ENCODE measurements at places on chromosomes 3 and 15.

- H3K27me3 ChIP-seq, result no peaks in the 10 kb centered on the region
- H3K27ac ChIP-seq, result no peak overlapping the region
- H3K4me1 ChIP-seq, result no peaks in the 10 kb centered on the region
- H3K36me3 ChIP-seq, result no peaks in the 10 kb centered on the region
- no peak overlapping the region for H3K4me3 ChIP-seq
Observed at GRCh38 chr3:118057086-118057485, 977.6 kb downstream of the IGSF11 start.

GRCh38 chr3:96428097-96428496, 386.3 kb upstream of the EPHA6 start:
- H3K36me3 ChIP-seq, result no peaks in the 10 kb centered on the region
- no peak overlapping the region for H3K4me3 ChIP-seq
- no peak for DNase-seq
- no peak overlapping the region for H3K27ac ChIP-seq
- H3K4me1 ChIP-seq, result no peaks in the 10 kb centered on the region
- no peaks in the 10 kb centered on the region for H3K27me3 ChIP-seq

GRCh38 chr15:32919749-32920414, 202.1 kb downstream of the GREM1 start:
- no peak overlapping the region for H3K4me3 ChIP-seq
- no peaks in the 10 kb centered on the region for H3K36me3 ChIP-seq
- no peak for DNase-seq
- no peaks in the 10 kb centered on the region for H3K27me3 ChIP-seq
- H3K4me1 ChIP-seq, result no peaks in the 10 kb centered on the region

GRCh38 chr3:157920822-157921700, 185.2 kb downstream of the SHOX2 start:
- H3K4me3 ChIP-seq, result no peak overlapping the region
- DNase-seq, result no peak
- no peak overlapping the region for H3K27ac ChIP-seq
- no peaks in the 10 kb centered on the region for H3K4me1 ChIP-seq

DNA sequence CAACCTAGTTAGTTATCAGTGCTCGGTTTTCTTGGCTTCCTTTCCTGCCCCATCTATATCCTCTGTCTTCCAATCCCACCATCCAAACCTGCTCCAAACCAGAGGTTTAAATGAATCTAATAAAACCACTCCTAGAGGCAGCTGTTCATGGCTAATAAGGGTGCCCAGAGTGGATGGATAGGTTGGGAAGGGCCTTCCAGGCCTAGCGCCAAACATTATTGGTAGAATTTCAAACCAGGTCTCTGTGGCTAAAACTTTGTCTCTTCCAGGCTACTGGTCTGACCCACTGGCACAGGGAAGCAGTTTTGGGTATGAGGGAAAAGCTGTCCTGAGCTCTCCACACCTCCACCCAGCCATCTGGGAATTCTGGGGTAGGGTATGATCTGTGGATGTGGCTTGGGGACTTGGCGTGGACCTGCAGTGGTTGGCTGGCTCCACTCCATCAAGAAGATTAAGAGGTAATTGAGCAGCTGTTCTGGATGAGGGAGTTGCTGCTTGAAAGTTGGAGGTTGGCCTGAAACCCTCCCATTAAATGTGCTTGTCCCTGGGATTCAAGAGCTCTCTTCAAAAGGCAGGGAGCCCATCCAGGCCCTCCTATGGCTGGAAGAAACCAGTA, 29.3 kb upstream of the INSYN1 start:
- H3K36me3 ChIP-seq, result no peaks in the 10 kb centered on the region
- H3K4me3 ChIP-seq, result no peak overlapping the region
- DNase-seq, result no peak
- H3K27me3 ChIP-seq, result no peaks in the 10 kb centered on the region
- no peak overlapping the region for H3K27ac ChIP-seq

- no peak overlapping the region for H3K27ac ChIP-seq
- H3K4me1 ChIP-seq, result no peaks in the 10 kb centered on the region
- H3K27me3 ChIP-seq, result no peaks in the 10 kb centered on the region
- H3K4me3 ChIP-seq, result no peak overlapping the region
- H3K36me3 ChIP-seq, result no peaks in the 10 kb centered on the region
Observed at GRCh38 chr3:4786431-4786830, 192.8 kb upstream of the BHLHE40 start.

GRCh38 chr15:26561896-26562295, 211.0 kb downstream of the GABRB3 start:
- no peak overlapping the region for H3K4me3 ChIP-seq
- no peaks in the 10 kb centered on the region for H3K27me3 ChIP-seq
- H3K36me3 ChIP-seq, result no peaks in the 10 kb centered on the region
- no peak overlapping the region for H3K27ac ChIP-seq
- DNase-seq, result no peak

GRCh38 chr3:6640907-6641306, 220.0 kb upstream of the GRM7 start:
- no peak overlapping the region for H3K4me3 ChIP-seq
- H3K4me1 ChIP-seq, result no peaks in the 10 kb centered on the region
- H3K36me3 ChIP-seq, result no peaks in the 10 kb centered on the region
- no peak for DNase-seq
- no peaks in the 10 kb centered on the region for H3K27me3 ChIP-seq

DNA sequence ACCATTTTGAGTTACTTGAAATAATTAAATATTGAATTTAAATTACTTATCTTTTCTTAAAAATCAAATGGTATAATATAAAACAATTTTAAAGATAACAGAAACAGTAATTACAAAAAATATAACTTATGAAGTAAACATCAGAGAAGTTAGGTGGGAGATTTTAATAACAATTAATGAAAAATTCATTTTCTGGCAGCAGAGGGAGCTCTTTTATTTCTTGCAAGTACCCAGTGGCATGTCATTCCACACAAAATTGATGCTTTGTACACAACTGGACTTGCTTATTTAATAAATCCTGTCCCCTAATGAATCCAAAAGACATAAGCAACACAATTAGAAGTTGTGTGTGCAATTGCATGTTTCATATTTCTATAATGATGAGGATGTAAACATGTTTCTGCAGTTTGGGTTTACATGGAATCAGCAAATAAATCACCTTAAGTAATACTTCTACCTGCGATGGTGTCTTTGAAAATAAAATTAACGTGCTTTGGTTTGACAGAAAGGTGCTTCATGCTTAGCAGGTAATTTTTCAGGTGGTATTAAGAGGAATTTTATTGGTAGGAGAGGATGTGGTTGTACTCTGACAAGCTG, 861.3 kb downstream of the ZPLD1 start:
- H3K27me3 ChIP-seq, result no peaks in the 10 kb centered on the region
- no peaks in the 10 kb centered on the region for H3K4me1 ChIP-seq
- H3K36me3 ChIP-seq, result no peaks in the 10 kb centered on the region
- H3K27ac ChIP-seq, result no peak overlapping the region
- H3K4me3 ChIP-seq, result no peak overlapping the region
- DNase-seq, result no peak

GRCh38 chr3:82416830-82417229, 655.4 kb upstream of the GBE1 start:
- no peaks in the 10 kb centered on the region for H3K36me3 ChIP-seq
- no peak overlapping the region for H3K4me3 ChIP-seq
- H3K4me1 ChIP-seq, result no peaks in the 10 kb centered on the region
- H3K27ac ChIP-seq, result no peak overlapping the region

DNA sequence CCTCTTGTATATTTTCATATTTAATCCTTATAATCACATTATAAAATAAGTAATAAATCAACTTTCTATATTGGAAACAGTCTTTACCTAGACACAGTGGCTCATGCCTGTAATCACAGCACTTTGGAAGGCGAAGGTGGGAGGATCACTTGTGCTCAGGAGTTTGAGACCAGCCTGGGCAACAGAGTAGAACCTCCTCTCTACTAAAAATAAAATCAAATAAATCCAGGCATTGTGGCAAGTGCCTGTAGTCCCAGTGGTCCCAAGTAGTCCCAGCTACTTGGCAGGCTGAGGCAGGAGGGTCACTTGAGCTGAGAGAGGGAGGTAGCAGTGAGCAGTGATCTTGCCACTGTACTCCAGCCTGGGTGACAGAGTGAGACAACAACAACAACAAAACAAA, 975.1 kb downstream of the ROBO1 start:
- H3K4me1 ChIP-seq, result no peaks in the 10 kb centered on the region
- no peak for DNase-seq
- H3K27ac ChIP-seq, result no peak overlapping the region
- H3K27me3 ChIP-seq, result no peaks in the 10 kb centered on the region

GRCh38 chr3:23461069-23461468, 257.9 kb downstream of the UBE2E2 start:
- H3K4me1 ChIP-seq, result no peaks in the 10 kb centered on the region
- no peaks in the 10 kb centered on the region for H3K36me3 ChIP-seq
- H3K27me3 ChIP-seq, result no peaks in the 10 kb centered on the region
- H3K4me3 ChIP-seq, result no peak overlapping the region
- DNase-seq, result no peak

- peak; percentile 71 for DNase-seq
- H3K27me3 ChIP-seq, result peaks cover 10% of the 10 kb centered on the region
- H3K36me3 ChIP-seq, result no peaks in the 10 kb centered on the region
Observed at GRCh38 chr3:54121414-54122323, 683 bp upstream of the CACNA2D3 start.

DNA sequence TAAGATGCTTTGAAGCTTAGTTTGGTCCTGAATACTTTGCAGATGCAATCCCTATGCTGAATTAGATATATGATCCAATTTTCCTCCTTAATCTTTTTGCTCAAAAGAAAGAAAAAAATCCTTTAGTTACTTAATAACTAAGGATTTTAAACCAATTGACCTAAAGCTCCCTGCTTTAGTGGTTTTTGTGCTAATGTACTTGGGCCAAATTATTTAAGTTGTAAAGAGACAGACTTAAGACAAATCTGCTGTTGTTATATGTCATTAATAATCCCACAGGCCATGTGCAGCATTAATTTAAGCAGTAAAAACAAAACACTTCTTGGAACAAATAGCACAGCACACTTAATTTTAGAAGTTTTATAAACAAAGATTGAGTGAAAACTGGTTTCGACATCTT, 776.1 kb upstream of the SEMA6D start:
- H3K4me3 ChIP-seq, result no peak overlapping the region
- no peaks in the 10 kb centered on the region for H3K4me1 ChIP-seq
- no peak overlapping the region for H3K27ac ChIP-seq

DNA sequence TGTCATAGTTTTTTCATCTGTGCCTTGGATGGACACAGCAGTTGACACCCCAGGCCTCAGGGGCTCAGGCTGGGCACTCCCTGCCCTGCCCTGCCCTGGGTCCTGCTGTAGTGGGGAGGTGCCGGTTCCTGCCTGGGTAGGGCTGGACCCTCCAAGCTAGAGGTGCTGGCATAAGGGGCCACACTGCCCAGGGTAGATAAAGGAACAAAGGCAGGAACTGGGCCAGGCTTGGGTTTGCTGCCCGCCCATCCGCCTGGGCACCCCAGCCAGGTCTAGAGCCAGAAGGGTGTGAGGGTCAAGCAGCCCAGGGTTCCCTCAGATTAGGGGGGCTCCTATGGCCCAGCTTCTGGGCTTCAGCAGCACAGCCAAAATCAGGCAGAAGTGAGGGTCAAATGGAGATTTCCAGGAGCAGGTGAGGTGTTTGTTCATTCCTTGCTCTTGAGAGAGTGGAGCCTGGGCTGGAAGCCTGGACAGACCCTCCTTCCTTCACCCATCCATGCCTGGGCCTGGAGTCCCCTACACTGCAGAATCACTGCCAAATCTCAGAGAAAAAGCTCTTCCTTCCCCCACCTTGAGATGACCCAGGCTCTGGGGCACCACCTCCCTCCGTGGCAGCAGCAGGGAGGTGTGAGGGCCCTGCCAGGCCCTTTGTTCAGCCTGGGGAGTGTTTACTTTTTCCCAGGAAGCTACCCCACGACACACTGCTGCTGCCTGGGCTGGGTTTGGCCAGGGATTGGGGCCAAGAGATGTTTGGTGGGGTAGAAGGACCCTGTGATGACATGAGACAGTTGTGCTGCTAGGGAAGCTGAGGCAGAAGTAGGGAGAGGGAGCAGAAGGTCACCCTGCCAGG, 7.1 kb downstream of the SEMA3F start:
- peaks cover 5% of the 10 kb centered on the region for H3K4me1 ChIP-seq
- H3K27ac ChIP-seq, result no peak overlapping the region
- no peak for DNase-seq
- no peaks in the 10 kb centered on the region for H3K27me3 ChIP-seq
- no peaks in the 10 kb centered on the region for H3K36me3 ChIP-seq
- no peak overlapping the region for H3K4me3 ChIP-seq

GRCh38 chr15:23877502-23878412, 190.7 kb upstream of the NDN start:
- no peak overlapping the region for H3K27ac ChIP-seq
- H3K4me1 ChIP-seq, result no peaks in the 10 kb centered on the region
- H3K27me3 ChIP-seq, result no peaks in the 10 kb centered on the region
- peak; percentile 65 for DNase-seq
- H3K4me3 ChIP-seq, result no peak overlapping the region

DNA sequence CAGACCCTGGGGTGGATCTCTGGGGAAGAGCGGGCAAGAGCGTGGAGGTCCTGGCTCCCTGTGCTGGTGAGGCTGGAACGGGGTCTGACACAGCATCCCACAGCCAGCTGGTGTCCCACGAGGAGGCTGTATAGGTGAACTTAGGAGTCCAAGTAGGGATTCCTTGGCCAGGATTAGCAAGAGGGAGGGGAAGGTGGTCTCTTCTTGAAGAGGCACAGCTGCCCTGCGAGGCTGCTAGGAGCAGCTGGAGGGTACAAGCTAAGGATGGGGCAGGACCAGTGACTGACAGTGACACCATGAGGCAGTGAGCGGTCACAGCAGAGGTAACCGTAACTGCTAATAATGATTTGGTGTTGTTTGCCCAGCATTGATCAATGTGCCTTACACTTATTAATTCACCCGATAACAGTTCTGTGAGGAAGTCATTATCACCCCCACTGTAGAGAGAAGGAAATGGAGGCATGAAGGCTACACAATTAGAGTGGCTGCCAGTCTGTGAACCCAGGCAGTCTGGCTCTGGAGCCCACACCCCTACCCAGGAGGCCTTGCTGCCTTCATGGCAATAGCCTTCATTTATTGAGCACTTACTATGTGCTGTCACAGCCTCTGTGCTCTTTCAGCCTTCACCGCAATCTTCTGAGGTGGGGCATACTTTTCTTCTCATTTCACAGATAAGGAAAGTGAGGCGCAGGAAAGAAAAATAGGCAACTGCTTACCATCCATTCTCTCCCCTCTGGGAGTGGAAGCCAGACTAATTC, 59.4 kb downstream of the TMEM44 start:
- no peaks in the 10 kb centered on the region for H3K27me3 ChIP-seq
- H3K36me3 ChIP-seq, result no peaks in the 10 kb centered on the region
- no peak overlapping the region for H3K27ac ChIP-seq
- DNase-seq, result no peak

DNA sequence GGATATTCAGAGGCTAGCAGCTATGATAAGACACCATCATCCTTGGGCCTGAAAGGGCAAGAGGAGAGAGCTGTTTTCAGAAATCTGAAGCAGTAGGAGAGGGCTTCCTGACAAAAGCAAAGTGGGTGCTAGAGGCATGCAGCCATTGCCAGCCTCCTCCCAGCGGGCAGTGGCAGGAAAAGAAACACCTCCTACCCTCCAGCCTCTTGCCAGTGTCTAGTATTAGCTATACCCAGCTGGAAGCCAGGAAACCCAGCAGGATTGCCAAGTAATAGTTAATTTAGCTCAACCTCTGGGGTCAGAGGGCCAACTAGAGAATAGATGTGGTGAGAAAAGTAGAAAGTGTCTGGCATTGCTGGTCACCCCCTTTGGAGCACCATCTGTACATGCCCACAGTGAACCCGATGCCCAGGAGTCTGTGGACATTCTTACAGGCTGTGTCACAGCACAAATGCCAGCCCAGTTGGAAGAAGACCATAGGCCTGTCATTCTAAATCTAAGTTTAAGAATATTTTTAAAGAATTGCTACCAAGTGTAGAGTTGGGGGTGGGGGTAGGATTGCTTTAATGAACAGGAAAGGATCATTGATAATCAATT, 85.3 kb downstream of the HCN4 start:
- DNase-seq, result no peak
- no peaks in the 10 kb centered on the region for H3K4me1 ChIP-seq
- H3K4me3 ChIP-seq, result no peak overlapping the region
- no peaks in the 10 kb centered on the region for H3K27me3 ChIP-seq
- no peaks in the 10 kb centered on the region for H3K36me3 ChIP-seq
